Spinal cord (tissue), 10 donors: ENCODE measurements at places on chromosomes 11 and 22. TPM values are rescaled to one million over a fixed set of nuclear protein-coding genes. Genes with fewer than 3 reads are reported as not detected.

Gene RANBP1
- 170 TPM for total RNA-seq

- no peak for DNase-seq
Observed at GRCh38 chr11:9351321-9351881, 33.1 kb upstream of the IPO7 start.

DNA sequence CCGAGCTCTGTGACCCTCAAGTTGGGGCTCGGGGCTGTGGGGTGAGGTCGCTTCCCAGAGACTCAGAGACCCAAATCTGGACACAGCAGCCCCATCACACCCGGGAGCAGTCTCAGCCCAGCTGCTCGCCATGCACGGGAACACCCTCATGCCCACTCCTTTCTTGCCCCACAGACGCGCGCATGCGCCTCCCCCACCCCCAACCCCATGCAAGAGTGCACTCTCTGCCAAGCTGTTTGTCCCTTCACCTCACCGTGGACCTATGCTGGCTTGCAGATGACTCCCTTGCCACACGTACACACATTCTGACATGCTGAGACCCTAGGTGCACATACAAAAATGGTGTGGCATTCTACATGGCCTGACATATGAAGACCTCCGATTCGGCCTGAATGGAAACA is 478 bp upstream of the CD248 start:
- DNase-seq: peak; percentile 38

DNA sequence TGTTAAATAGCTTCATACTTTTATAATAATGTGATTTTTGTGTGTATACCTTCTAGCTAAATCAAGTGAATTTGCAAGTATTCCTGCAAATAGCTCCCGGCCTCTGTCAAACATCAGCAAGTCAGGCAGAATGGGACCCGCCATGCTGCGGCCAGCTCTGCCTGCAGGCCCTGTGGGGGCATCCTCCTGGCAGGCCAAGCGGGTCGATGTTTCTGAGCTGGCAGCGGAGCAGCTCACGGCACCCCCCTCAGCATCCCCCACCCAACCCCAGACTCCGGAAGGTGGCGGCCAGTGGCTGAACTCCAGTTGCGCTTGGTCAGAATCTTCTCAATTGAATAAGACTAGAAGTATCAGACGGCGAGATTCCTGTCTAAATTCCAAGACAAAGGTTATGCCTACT is 19.3 kb downstream of the GTSE1 start:
- DNase-seq: no peak

GRCh38 chr11:114233755-114234154 is 62.4 kb upstream of the NNMT start:
- DNase-seq: no peak
